Myocyte (in vitro differentiated cells): ENCODE measurements at places on chromosomes 4 and X. TPM values are rescaled to one million over a fixed set of nuclear protein-coding genes. Genes with fewer than 3 reads are reported as not detected.
A peak's percentile ranks its signal among the peaks of the same experiment; 100 is the strongest.

CXCL10 gene
- total RNA-seq = not detected in 2 replicates

EGFL6 gene
- total RNA-seq = not detected in 2 replicates

GRCh38 chr4:138181287-138181686 is 60.9 kb downstream of the SLC7A11 start:
- no peak for DNase-seq

RAB33A gene
- 0.29 TPM in 1 of 2 replicates, not detected in the other for total RNA-seq

DNA sequence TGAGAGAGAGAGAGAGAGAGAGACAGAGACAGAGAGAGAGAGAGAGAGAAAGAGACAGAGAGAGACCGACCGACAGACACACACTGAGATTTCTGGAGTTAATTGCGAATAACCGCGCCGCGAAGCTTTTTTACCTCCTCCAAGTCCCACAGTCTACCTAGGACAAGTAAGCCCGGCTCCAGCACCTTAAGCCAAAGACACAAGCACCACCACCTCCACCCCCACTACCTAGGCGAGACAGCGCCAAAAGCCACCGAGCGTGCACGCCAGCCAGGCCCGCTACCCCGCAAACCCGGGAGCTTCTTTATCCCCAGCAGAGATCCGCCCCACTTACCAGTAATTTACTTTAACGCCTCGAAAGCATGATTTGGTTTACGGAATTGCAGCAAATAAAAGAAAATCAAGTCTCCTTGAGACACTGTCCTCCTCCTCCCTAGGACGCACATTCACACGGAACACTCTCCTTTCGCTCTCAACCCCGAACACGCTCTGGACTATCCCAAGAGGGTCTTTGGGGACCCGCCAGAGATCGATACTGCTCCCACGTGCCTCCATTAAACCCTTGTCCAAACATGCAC is 649.6 kb upstream of the DIPK2B start:
- no peak for DNase-seq

DNA sequence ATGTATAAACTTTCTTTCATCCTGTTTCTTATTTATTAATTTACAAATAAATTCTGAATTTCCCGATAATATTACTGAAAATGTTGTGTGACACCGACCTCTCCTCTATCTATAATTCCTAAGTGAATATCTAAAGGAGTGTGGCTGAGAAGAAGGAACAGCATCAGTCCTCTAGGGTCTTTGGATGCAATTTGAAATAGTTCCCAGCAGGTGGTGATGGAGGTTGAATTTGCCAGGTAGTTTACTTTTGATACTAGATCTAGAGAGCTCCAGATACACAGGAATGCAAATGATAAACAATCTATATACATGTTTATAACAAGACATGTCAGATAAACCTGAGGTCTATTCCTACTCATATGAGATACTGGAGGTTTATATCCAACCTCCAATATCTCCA is 305.4 kb downstream of the PCDH18 start:
- DNase-seq = no peak

GRCh38 chrX:125291124-125291523 is 28.5 kb upstream of the TEX13C start:
- no peak for DNase-seq

DNA sequence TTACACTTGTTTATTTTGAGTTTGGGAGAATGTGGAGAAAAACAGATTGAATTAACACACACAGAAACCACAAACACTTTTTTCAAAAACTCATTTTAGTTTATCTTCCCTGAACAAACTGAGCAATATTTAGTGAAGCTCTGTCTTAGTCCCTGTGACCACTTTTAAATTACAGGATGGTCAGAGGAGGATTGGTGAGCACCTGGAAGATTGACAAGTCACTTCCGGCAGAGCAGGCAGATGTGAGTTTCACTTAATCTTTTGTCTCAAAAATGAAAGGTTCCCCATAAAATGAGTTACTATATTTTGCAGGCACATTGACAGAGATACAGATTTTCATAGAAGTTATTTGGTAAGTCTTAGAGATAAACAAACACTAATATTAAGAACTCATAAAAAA is 970.1 kb downstream of the ADGRL3 start:
- no peak for DNase-seq

DNA sequence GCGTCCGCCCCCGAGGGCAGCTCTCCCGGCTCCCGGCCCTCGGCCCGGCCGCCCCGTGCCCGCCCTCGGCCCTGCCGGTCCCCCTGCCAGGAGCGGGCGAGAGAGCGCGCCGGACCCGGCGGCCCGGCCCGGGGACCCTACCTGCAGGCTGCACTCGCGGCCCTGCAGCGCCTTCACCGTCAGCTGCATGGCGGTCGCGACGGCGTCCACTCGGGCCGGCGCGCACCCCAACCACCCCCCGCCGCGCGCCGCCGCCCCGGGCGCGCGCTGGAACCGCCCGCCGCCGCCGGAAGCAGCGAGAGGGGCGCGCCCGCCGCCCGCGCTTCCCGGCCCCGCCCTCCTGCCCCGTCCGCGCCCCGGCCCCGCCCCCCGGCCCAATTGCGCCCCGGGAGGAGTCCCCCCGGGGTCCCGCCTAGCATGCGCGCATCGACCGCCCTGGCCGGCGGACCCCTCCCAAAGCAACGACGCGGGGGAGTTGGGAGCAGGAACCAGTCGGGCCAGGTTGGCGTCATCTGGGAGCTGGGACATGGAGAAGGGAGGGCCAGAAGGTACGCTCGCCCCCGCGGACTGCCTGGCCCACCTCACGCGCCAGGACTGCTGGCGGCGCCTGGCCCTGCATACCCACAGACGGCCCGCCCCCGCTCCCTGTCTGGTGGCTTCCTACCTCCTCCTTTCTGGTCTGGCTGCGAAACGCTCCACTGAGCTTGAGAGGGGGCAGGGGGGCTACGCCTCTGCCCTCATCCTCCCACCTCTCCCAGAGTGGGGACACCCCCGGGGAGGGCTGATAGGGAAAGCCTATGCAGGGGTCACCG is at the start of gene UBL4A:
UBL4A (minus strand) TSS at position 220 of the 812 bp plus-strand sequence; CDS start at position 189, 31 bp downstream.
- peak; percentile 33 for DNase-seq

FGF16 gene
- total RNA-seq = not detected in 2 replicates

DNA sequence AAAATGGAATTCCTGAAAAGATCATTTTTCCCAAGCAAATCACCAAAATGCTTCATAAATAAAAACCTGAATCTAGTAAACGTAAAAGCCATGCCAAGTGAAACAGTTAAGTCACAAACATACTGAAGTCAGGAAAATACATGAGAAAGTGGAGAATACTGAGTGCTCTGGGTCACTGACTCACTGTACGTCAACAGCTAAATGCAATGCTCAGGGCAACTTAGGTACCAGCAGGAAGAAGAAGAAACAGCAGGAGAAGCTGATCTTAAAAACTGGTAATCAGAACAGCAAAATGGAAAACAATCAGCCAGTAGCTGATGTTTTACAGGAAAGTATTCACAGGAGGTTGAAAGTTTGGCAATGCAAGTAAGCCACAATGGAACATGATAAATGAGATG is 252.6 kb upstream of the ETNPPL start:
- no peak for DNase-seq

PCDH19 gene
- under 0.01 TPM in 1 of 2 replicates, not detected in the other for total RNA-seq

FGFR3 gene
- 0.10 TPM in 1 of 2 replicates, not detected in the other for total RNA-seq

DNA sequence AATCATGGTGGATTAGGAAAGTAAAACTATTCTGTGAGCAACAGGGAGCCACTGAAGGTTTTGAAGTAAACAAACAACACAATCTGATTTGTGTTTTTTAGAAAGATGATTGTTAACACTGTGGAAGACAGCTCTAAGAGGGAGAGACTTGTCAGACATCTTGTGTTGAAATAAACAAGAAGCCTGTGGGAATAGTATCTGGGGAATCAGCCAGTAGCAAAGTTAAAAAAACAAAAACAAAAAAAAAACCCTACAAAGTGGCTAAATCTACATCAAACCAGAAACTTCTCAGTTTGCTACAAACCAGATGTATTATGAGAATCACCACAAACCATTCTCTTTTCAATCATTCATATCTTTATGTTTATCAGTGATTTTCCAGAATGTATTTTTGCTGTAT is 125.7 kb upstream of the GPC4 start:
- no peak for DNase-seq

PDK3 gene
- total RNA-seq = 0.52 and 5.1 TPM in 2 replicates

DNA sequence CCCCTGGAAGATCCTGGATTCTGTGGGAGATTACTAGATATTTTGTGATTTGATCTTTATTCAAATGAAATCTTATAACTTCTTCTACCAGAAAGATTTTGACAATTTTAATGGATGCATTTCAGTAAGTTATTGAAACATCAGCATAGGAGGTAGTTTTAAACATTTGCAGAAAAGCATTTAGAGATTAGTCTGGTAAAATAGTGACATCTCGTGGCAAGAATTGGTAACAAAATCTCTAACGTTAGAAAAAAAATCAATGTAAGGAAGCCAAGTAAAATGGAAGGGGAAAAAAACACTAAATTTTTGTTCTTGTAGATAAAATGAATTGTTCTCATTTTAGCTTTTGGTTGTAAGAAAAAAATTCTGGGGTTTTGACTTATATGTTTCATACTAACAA is 73.3 kb downstream of the TASL start:
- peak; percentile 46 for DNase-seq

ALB gene
- not detected in 2 replicates for total RNA-seq

DCAF4L1 gene
- total RNA-seq = 0.32 and 0.42 TPM in 2 replicates
